A549 treated with CORT108297 at 1 μM for 4 hours (cell line): ENCODE measurements at places on chromosomes 11 and 22. TPM values are rescaled to one million over a fixed set of nuclear protein-coding genes. Genes with fewer than 3 reads are reported as not detected.

The TSGA10IP gene
- not detected in 5 replicates for total RNA-seq

The CDKN1C gene
- 0.74 to 1.1 TPM (median 0.81 TPM) in 5 replicates for total RNA-seq

The OR52N4 gene
- total RNA-seq = not detected in 5 replicates

The SAA4 gene
- not detected in 5 replicates for total RNA-seq

The TH gene
- total RNA-seq = 0.06 to 0.23 TPM in 2 of 5 replicates, not detected in the others

The KCNJ11 gene
- total RNA-seq = 0.30 to 0.60 TPM (median 0.45 TPM) in 5 replicates
